ENCODE measurements at places on chromosomes 2 and 18.
A peak's percentile ranks its signal among the peaks of the same experiment; 100 is the strongest.

DNA sequence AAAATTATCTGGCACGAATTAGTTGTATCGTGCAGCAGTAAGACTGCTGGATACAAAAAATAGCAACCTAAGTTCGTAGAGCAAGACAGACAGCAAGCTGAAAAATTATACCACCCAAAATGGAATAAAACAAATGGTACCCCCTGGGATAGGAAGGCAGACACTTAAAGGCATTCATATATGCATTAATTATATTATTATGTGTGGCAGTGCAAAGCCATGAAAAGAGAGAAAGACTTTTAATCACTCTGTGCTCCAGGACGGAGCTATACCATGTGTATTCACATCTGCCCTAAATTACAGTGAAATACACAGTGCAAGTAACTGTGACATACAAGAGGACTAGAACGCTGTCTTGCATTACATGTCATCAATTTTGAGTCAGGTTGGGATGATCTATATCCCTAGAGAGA, 235.9 kb downstream of the GULP1 start:
- DNase-seq: no peak

DNA sequence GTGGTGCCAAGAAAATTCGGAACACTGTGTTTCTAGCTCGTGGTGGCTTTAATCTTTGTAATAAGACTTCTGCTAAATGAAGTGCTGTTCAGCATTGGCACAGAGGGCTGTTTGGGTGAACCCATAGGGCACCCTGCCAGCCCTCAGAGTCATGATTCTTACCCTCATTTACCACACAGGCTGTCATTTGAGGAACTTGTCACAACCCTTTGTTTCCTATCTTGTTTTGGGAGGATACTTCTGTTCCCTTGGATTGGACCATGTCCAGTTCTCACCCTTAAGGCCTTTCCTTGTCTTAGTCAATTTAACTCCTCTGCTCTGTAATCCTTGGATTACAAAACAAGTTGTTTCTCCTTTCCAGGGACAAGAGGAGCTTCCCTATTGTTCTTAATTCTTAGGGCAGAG, 225.7 kb downstream of the MTX2 start:
- no peak for DNase-seq

DNA sequence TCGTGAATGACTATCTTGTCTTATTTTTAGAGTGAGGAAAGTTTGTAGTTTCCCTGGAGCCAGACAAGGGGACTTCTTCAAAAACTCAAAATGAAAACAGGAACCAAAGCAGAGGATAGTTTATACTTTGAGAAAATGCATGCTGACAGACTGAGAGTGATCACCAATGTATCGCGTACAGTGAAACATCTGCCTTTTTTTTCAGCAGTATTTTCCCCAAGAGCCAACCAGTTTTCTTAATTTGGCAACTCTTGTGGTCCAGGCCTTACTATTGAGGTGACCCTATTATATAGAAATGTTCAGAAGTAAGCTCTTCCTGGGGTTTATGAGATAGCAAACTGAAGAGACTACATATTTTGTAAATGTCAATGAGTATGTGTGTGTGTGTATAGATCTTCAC, 153.7 kb upstream of the VRK2 start:
- no peak for DNase-seq

- DNase-seq: no peak
Observed at GRCh38 chr2:11597538-11598225, 63.8 kb downstream of the GREB1 start.

- no peak for DNase-seq
Observed at GRCh38 chr2:85830645-85831044, 58.1 kb downstream of the ST3GAL5 start.

GRCh38 chr2:213065583-213066442, 85.6 kb downstream of the IKZF2 start:
- no peak for DNase-seq

- DNase-seq: no peak
Observed at GRCh38 chr18:10726198-10727068, 200.6 kb downstream of the NAPG start.

GRCh38 chr2:111975053-111975552, 76.7 kb downstream of the MERTK start:
- DNase-seq: no peak

- no peak for DNase-seq
Observed at GRCh38 chr18:9513971-9514512, 38.7 kb downstream of the RALBP1 start.

GRCh38 chr2:16691261-16691660, 25.6 kb upstream of the CYRIA start:
- no peak for DNase-seq

DNA sequence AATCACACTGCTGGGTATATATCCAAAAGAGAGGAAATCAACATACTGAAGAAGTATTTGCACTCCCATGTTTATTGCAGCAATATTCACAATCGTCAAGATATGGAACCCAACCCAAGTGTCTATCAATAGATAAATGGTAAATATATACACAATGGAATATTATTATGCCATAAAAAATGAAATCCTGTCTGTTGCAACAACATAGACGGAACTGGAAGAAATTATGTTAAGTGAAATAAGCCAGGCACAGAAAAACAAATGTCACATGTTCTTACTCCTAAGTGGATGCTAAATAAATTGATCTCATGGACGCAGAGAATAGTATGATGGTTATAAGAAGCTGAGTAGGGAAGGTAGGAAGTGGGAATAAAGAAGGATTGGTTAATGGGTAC, 65.7 kb downstream of the NCKAP1 start:
- DNase-seq: no peak

DNA sequence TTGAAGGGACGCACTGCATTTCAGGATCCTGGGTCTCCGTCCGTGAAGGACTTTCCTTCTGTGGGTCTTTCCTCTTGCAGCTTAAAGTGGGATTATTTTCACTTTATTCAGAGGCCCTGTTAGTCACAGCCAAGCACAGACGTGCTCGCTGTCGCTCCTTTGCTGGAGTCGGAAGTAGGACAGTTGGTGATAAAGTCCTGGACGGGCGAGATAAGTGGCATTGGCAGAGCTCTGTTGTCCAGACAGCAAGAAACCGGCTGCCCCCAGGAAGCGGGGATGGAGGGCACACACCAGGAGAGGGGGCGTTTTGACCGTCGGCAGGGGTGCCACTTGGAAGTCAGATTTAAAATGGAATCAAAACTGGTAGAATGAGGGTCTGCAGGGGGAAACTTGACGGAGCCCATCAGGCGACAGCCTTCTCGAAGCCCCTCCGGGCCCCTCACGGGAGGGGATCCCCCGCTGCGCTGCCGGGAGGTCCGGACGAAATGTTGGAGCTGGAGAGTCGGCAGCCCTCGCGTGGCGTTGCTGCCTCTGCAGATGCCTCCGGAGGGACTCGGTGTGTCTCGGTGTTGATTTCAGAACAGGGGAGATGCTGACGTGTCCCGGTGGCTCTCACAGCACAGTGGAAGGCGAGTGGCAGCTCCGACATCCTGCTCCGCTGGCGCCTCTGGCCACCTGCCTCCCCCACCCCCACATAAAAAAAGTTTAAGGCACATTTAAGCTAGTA, 124.2 kb downstream of the NFATC1 start:
- peak; percentile 67 for DNase-seq

- DNase-seq: no peak
Observed at GRCh38 chr2:109064660-109065390, 64.2 kb upstream of the SH3RF3 start.

DNA sequence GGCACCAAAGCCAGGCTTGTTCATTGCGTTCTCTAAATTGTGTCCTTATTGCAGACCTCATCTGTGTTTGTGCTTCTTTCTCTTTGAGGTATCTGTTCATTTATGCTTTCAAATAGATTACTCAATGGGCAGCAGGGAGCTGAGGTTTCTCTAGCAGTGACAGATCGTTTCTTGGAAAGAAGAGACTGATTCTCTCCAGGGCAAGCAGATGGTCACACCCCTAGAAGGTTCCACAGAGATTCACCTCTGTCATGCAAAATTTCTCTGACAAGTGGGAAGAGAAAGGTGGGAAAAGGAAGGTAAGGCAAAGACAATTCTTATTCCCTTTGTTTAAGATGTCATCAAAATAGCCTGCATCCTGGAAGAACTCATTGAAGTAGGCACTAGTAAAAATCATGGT, 14.0 kb downstream of the DLGAP1 start:
- no peak for DNase-seq

DNA sequence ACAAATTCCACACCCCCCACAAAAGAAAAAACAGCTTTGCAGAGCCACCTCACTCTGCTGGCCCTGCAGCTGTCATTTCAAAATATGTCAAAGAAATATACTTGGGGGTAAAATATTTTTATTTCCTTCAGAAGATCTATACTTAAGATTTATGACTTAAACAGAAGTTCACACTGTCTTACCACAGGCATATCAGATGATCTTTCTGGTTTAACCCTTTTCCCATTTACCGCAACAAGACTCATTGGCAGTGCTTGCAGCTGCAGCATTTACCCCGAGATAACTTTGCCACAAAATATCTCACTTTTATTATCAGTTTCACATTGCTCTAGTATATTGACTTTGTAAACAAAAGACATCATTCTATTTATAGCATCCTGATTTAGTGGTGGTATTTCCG, 21.6 kb upstream of the SLC35G4 start:
- no peak for DNase-seq

- no peak for DNase-seq
Observed at GRCh38 chr18:47752796-47753645, 177.4 kb downstream of the SMAD2 start.

DNA sequence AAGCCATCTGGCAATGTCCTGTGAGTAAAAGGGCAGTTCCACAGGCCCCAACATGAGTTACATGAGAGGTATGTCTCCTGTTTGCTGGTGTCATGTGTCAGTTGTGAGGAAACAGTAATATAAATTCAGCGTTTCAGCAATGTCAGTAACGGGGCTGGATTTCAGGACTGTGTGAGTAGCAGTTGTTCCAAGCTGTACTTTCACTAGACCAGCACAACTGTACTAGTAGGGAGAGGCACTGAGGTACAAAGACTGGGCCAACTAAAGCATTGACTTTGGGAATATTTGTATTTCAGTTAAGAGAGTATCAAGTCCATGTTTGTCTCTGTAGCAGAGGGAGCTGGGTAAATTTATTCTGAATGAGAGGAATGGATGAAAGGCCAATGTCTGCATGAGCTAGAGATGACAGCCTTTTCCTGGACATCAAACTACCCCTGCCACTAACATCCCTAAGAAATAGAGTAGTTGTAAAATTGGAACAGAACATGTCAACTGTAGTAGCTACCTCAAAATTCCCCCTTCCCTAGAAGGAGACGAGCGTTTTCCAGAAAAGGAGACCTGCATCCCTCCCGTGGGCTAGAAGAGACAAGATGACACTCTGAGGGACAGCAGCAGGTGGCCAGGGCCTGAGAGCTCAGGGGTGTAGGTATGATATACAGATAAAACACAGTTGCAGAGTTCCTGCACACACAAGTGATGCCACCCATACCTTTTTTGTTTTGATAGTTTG, 24.4 kb downstream of the EIF4E2 start:
- no peak for DNase-seq

DNA sequence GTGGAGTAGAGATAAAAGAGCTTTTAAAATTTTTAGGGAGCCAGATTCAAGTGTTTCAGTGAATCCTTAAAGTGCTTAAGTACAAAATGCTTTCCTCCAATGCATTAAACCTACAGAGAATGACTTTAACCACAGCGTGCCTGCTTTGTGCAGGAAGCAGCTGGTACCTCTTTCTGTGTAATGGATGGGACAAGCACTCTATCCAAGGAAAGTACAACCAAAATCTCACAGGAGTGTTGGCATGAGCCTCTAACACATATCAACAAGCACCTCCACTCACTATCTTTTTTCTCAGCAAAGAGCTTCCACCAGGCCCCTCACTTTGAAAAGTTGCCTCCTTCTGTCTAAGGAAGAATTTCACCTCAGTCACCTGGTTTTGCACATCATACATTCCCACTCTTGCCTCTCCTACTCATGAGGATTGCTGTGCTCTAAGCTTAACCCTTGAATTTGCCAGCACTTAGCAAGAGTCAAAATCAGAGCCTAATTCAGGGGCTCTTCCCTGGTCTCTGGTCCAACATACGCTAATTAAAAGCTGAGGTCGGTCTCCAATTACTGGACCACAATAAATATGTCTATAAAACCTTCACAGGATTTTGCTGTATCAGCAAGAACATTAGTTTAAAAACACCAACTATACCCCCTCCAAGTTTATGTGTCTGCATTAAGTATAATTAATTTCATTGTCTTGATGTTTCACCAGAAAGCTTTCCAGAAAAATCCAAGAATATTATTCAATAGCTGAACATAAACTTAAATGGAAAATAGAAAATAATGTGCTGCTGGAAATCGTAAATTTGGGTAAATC, 68.9 kb downstream of the ZNF521 start:
- no peak for DNase-seq

DNA sequence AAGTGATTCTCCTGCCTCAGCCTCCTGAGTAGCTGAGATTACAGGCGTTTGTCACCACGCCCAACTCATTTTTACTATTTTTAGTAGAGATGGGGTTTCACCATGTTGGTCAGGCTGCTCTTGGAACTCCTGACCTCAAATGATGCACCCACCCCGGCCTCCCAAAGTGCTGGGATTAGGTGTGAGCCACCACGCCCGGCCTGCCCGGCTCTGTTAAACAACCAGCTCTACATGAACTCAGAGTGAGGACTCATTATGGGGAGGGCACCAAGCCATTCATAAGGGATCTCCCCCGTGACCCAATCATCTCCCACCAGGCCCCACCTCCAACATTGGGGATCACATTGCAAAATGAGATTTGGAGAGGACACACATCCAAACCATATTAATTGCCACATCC, 8.8 kb downstream of the ATIC start:
- no peak for DNase-seq

- DNase-seq: no peak
Observed at GRCh38 chr2:43305517-43305916, 79.1 kb upstream of the ZFP36L2 start.

DNA sequence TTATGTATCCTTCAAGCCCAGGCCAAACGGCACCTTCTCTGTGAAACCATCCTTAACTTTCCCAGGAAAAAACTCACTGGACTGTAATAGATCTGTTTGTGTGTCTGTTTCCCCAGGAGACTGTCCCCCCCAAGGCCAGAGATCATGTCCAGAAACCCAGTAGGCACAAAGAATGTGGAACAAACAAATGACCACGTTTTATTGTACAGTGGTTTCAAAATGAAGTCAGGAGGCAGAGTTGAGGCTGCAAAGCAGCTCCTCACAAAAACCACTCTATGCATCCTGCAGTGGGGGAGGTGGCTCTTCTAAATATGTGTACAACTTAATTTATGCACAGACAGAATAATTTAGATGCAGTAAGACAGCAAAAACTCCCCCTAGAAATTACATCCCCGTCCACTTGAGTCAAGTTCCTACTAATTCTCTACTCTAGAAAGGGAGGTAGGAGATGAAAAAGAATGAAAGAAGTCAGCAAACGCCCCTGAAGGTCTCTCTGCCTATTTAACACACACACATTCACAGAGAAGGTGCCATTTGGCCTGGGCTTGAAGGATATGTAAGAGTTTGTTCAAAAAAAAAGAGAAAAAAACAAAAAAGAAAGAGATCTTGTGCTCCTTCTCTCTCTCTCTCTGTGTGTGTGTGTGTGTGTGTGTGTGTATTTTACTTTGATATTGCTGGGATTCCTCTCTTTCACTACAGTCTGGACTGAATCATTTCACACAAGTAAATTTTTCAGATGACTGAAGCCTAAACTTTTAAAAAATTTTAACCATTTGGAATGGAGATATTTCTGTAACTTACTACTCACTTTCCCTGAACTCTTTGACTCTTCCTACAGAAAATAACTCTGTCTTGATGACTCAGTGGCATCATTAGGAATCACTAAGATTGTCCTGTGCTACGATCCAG, 19.5 kb downstream of the BCL2 start:
- peak; percentile 30 for DNase-seq

- DNase-seq: no peak
Observed at GRCh38 chr18:29596959-29597358, 1420.0 kb upstream of the CDH2 start.

- DNase-seq: no peak
Observed at GRCh38 chr2:230589025-230589424, 123.6 kb upstream of the CAB39 start.
